ENCODE measurements at places on chromosomes 7 and 10.

DNA sequence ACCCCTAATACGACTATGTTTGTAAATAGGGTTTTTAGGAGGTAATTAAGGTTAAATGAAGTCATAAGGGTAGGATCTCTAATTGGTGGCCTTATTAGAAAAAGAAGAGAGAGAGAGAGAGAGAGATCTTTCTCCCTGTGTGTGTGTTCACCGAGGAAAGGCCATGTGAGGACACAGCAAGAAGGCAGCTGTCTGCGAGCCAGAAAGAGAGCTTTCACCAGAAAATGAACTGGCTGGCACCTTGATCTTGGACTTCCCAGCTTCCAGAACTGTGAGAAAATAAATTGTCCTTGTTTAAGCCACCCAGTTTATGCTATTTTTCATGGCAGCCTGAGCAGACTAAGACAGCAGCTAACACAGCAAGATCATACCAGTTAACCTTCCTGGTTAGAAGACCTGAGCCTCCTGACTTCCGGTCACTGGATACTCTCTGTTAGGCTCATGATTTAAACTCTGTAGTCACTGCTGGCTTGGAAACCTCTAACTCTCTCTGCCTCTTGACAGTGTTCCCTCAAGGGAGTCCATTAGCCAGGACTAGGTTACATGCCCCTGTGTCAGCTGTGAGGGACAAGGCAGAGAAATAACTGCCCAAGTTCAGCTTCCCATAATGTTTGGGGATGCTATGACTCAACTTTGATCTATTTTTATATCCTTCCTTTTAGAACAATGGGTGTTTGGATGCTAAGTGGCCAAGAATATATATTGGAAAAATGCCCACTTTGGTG lies 102.3 kb downstream of the DYNC1I1 start:
- no peak for DNase-seq

- DNase-seq: no peak
Measured at GRCh38 chr10:6813856-6814255, 233.8 kb upstream of the PRKCQ start.

DNA sequence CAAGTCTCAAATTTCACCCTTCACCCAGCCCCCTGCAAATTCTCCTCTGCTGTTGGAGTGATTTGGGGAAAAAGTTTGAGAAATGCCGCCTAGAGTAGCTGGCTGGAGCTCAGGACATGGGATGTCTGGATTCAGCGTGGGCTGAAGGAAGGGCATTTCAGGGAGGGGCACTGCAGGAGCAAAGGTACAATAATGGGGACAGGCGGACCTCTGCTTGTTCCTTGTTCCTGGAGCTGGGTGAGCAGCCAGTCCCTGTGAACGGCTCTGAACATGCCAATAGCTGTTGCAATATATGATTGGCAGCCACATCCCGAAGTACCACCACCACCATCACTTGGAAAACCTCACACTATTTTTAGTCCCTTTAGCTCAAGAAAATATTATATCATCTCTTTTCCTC lies 23.4 kb downstream of the ADRA2A start:
- DNase-seq: no peak

DNA sequence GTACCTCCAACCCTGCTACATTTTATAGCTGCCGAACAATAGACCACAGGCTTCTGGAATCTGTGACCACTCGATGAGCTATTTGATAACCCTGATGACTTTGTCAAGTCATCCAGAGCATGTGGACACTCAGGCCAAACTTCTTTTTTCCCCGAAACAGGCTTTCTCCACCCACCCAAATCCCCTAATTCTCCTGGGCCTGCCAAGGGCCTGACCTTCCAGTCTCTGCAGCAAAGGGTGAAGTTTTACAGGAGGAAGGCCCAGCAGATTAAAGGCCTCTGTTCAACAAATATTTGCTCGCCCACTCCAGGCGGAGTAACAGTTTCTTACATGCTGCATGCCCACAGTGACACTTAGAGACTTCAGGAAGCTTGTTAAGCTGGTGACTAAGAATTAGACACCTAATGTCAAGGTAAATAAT lies 2.0 kb downstream of the JCAD start:
- DNase-seq: no peak

DNA sequence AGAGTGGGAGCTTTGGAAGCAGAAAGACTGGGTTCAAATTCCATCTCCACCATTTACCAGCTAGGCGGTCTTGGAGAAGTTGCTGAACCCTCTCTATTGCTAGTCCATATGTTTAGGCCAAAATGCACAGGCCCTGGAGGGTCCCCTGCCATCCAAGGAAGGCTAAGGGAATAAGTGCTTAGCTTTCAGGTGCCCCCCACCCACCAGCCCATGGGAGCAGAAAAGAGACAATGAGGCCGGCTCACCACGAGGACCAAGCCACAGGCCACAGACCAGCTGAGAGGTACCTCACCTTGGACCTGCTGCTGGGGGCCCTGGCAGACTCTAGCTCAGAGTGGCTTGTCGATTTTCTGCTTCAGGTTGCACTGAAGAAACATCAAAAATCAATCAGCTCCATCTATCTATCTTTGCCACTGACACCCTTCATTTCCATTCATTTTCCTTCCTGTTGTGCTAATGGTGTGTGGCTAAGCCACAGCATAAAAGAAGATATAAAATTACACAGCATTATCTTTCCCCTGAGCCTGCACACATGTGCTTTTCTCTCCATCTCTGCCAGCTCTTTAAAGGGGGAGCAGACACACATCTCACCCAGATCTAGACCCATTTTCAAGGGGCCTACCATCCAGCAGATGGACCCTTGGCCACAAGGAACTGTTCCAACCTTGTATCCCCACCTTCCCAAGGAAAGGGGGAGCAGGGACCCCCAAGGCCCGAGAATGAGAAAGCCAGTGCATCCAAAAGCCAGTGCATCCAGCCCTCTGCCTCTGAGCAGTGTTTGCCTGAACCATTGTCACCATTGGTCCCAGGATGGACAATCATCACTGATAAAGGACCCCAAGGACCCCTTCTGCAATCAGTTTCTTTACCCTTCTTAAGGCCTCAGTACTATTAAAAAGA lies 65.4 kb downstream of the GRID1 start:
- no peak for DNase-seq

- DNase-seq: no peak
Measured at GRCh38 chr10:130932326-130933007, 379.1 kb downstream of the TCERG1L start.

All from activated T-cell treated with anti-CD3 and anti-CD28 coated beads for 24 hours (primary cell).